ENCODE measurements at places on chromosomes 2 and 18.

DNA sequence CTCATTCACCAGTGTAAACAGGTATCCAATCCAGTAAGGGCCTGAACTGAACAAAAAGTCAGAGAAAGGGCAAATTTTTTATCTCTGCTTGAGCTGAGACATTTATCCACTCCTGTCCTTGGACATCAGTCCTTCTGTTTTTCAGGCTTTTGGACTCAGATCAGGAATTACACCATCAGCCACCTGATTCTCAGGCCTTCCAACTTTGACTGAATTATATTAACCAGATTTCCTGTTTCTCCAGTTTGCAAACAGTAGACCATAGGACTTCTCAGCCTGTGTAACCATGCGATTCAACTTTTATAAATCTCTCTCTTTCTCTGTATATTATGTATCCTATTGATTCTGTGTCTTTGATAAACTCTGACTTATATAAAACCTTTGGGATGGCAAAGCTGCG lies 289.3 kb upstream of the CDH2 start:
- no peak for DNase-seq

GRCh38 chr2:43117521-43118143 lies 108.8 kb downstream of the ZFP36L2 start:
- no peak for DNase-seq

DNA sequence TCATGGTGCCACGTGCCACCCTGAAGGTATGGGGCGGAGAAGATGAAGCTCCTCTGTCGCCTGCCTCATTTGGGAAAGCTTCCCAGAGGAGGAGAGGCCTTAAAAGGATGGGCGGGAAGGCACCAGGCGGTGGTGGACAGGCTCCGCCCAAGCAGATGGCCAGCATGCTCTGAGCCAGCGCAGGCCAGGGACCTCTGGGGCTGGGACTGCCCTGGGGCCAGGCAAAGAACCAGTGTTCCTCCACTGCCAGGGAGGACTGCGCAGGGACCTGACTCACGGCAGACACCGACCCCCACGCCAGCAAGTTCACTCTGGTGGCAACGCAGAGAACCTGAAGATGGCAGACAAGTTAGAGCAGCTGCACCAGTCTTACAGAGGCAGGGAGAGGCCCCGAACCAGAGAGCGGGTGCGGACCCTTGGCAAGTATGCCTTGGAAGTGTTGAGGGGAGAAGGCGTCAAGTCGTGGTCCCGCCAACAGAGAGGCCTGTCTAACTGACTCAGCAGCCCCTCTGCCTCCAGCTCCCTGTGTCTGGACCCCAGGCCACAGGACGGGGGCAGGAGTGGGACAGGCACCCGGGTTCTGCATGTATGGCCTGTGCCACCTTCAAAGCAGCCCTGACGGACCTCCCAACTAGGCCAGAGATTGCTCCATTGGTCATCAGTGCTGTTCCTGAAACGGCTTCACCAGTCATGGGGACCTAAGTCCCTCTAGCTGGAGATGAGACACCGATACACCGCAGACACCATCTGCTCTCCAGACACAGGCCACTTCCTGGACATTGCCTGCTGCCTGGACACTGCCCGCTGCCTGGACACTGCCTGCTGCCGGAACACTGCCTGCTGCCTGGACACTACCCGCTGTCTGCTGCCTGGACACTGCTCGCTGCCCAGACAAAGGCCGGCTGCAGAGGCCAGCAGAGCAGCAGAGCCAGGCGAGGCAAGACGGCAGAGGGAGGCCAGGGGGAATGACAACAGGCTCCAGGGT lies 124.7 kb downstream of the HDAC4 start:
- DNase-seq: peak; percentile 61

- no peak for DNase-seq
Measured at GRCh38 chr2:148527488-148528340, 116.8 kb upstream of the EPC2 start.

GRCh38 chr2:43070676-43071502 lies 155.5 kb downstream of the ZFP36L2 start:
- DNase-seq: peak; percentile 45

Measured in right forelimb (tissue), 1 donor.